ENCODE measurements at places on chromosomes 5 and 9. TPM values are rescaled to one million over a fixed set of nuclear protein-coding genes. Genes with fewer than 3 reads are reported as not detected.

DNA sequence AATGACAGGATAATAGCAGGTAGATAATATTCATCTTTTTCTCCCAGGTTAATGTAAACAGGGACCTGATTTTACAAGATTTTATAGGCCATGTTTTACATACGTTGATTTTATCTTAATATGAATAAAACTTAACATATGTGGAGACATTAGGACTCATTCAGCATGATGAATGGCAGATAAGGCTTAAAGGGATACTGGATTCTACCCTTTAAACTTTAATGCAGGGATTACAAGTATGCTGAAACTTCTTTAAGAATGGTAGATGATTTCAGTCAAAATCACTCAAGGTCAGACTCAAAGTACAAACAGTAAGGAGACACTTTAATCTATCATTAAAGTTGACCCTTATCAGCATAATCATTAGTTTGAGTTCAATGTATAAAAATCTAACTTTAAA is 274.5 kb upstream of the IZUMO3 start:
- DNase-seq: no peak
- no peak overlapping the region for H3K27ac ChIP-seq
- H3K36me3 ChIP-seq: no peaks in the 10 kb centered on the region
- H3K4me1 ChIP-seq: no peaks in the 10 kb centered on the region
- H3K27me3 ChIP-seq: no peaks in the 10 kb centered on the region

DNA sequence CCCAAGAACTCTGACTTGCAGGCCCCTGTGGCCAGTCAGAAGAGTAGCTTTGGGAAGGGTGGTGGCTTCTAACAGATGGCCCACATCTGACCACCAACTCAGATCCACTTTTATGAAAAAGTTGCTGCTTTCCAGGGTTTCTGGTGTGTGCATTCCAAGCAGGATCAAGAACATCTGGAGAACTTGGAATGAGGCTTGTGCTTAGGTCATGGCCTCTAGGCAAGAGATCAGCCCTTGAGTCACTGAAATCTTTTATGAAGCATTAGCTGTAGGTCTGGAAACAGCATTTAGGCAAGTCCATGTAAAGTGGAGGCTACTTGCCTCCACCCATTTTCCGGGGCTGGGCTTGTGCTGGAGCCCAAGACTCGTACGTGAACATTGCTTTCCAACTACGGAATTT is 433.3 kb downstream of the SH3GL2 start:
- no peaks in the 10 kb centered on the region for H3K27me3 ChIP-seq
- no peaks in the 10 kb centered on the region for H3K4me1 ChIP-seq
- no peak for DNase-seq
- no peak overlapping the region for H3K27ac ChIP-seq
- no peak overlapping the region for H3K4me3 ChIP-seq

DNA sequence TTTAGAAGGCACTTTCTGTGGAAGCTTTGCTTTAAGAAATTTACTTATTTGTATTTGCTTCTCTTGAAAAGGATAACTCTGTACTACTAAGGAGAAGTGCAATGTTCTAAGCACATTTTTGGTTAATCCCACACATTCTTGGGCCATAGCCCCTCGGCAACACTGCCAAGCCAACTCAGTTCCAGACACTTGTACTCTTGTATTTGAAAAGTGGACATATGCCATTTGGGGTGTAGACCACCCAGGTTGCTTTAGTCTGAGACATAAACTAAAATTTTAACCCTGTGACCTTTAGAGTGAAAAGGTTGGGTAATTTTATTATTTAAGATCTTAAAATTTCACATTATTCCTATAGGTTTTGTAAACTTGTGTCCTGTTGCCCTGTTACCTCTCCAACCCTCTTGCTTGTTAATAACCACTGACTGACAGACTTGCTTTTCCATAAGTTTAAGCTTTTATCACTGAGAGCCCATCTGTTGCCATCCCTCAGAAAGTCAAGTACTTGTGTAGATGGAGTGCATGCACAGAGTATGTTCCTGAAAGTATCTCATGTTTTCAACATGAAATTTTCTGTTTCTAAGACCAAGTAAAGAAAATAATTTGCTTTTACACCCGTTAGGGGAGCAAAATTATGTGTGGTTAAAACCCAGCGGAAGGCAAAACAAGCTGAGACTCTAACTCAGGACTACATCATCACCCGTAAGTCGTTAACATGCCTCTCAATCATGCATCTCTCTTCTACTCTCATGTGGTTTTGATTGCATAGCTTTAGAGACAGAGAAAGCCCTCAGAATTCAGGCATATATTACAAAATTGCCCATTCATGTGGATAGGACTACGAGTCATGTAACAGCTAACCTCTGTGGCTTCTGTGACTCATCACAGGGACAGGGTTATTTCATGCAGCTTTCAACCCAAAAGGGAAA is 117.3 kb downstream of the GDNF start:
- H3K4me1 ChIP-seq: peaks cover 7% of the 10 kb centered on the region
- H3K27ac ChIP-seq: no peak overlapping the region
- no peak overlapping the region for H3K4me3 ChIP-seq

DNA sequence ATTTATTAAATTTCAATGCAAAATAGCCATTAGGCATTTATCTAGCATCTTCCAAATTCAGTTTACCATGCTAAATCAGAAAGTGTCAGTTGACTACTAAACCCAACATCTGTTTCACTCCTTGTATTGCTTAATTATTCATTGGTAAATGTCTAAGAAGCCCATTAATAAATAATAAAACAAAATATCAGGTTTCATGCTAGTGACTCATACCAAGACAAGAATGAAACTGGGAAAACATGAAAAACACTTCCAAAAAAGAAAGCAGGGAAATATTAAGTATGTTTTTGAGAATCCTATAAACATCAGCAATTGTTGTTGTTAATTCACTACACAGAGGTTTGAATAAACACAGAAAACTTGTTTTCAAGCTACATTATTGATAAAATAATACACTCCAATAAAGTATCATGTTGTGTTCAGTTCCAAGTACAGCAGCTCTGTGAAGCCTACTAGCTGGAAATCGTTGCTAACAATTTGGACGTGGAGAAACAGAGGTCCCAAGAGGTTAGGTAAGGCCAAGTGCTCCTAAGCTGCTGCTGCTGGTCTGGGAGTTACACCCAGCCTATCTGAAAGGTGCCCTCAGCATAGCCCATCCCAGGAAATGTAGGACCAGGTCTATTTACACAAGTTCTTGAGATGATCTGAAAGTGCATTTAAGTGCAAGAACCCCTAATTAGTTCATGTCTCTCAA is 78.8 kb downstream of the GNAQ start:
- no peaks in the 10 kb centered on the region for H3K36me3 ChIP-seq
- H3K4me3 ChIP-seq: no peak overlapping the region
- DNase-seq: no peak
- peaks cover 96% of the 10 kb centered on the region for H3K4me1 ChIP-seq
- H3K27ac ChIP-seq: peak overlapping the region; percentile 13

- no peak overlapping the region for H3K4me3 ChIP-seq
- H3K27me3 ChIP-seq: no peaks in the 10 kb centered on the region
- no peaks in the 10 kb centered on the region for H3K36me3 ChIP-seq
- H3K4me1 ChIP-seq: no peaks in the 10 kb centered on the region
These were observed 220.7 kb downstream of the SPOCK1 start for GRCh38 chr5:137278476-137278875.

DNA sequence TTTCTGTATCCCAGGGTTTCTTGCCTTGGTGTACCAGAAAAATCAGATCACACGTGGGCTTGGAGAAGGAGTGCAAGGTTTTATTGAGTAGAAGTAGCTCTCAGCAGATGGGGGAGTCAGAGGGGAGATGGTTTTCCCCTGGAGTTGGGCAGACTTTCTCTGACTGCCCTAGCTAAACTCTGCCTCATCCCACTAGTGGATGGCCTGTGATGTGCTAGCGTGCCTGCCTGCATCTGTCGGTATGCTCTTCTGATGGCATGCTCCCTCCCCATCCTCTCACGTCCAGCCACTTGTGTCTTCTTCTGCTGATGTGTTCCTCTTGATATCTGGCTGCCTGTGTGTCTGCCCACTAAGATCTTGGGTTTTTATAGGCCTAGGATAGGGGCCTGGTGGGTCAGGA is 616.1 kb upstream of the RGMB start:
- no peaks in the 10 kb centered on the region for H3K27me3 ChIP-seq
- no peak overlapping the region for H3K27ac ChIP-seq
- H3K4me1 ChIP-seq: no peaks in the 10 kb centered on the region
- H3K36me3 ChIP-seq: no peaks in the 10 kb centered on the region
- no peak overlapping the region for H3K4me3 ChIP-seq

- DNase-seq: no peak
- no peaks in the 10 kb centered on the region for H3K27me3 ChIP-seq
- H3K4me3 ChIP-seq: no peak overlapping the region
- no peak overlapping the region for H3K27ac ChIP-seq
- H3K36me3 ChIP-seq: no peaks in the 10 kb centered on the region
- H3K4me1 ChIP-seq: peaks cover 6% of the 10 kb centered on the region
These were observed 5.7 kb downstream of the ZNF366 start for GRCh38 chr5:72501488-72501887.

- H3K27me3 ChIP-seq: peaks cover 4% of the 10 kb centered on the region
- no peak overlapping the region for H3K27ac ChIP-seq
- no peaks in the 10 kb centered on the region for H3K4me1 ChIP-seq
- no peak for DNase-seq
- H3K36me3 ChIP-seq: no peaks in the 10 kb centered on the region
- H3K4me3 ChIP-seq: no peak overlapping the region
These were observed 32.9 kb upstream of the CDK20 start for GRCh38 chr9:88007291-88007650.

C9orf153 gene
- total RNA-seq: 0.95 TPM

DNAH5 gene
- 13.8 TPM for total RNA-seq

All from lower lobe of right lung (tissue), 2 donors.